Psoas muscle (tissue), 8 donors: ENCODE measurements at places on chromosomes 3 and 15.

GRCh38 chr3:59121346-59122144, 71.7 kb upstream of the CFAP20DC start:
- no peak for DNase-seq
- H3K27ac ChIP-seq, result no peak overlapping the region
- H3K27me3 ChIP-seq, result no peaks in the 10 kb centered on the region
- H3K36me3 ChIP-seq, result no peaks in the 10 kb centered on the region

DNA sequence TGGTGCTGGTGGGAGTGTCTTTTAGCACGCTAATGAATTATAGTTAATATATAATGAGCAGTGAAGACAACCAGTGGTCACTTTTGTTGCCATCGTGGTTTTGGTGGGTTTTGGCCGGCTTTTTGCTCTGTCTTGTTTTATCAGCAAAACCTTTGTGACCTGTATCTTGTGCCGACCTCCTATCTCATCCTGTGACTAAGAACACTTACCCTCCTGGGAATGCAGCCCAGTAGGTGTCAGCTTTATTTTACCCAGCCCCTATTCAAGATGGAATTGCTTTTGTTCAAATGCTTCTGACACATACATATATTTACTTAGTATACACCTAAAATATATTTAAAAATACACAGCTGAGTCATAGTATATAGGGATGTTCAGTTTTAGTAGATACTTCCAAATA, 770.3 kb downstream of the PDCD6IP start:
- no peaks in the 10 kb centered on the region for H3K36me3 ChIP-seq
- no peaks in the 10 kb centered on the region for H3K27me3 ChIP-seq

DNA sequence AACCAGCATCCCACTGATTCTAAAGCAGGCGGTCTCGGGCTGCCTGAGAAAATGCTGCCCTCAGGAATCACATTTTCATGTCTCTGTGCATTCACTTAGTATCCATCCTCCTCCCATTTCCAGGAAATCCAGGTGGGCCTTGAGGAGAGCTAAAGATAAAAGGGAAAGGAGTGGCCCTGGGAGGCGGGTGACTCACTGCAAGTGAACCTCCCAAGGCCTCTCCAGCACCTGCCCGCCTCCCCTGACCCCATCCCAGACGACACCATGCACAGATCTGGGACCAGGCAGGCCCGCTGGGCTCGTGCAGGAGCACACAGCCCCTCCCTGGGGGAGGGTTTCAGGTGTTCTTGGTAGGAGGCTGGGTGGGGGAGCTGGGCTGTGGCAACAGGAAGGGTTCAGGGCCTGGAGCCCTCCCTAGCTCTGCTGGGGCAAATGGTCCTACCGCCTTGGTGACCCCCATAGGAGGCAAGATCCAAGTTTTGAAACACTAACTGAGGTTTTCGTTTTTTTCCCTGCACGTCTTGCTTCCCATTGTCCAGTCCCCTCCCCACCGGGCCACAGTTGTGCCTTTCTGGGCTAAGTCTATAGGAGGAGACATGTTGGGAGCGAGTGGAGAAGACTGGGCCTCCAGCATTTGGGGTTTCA, 22.2 kb downstream of the MELTF start:
- H3K4me1 ChIP-seq, result no peaks in the 10 kb centered on the region
- no peaks in the 10 kb centered on the region for H3K27me3 ChIP-seq
- DNase-seq, result peak; percentile 35
- no peaks in the 10 kb centered on the region for H3K36me3 ChIP-seq

GRCh38 chr3:23153436-23153835, 49.7 kb upstream of the UBE2E2 start:
- H3K4me3 ChIP-seq, result no peak overlapping the region
- H3K27ac ChIP-seq, result no peak overlapping the region
- no peak for DNase-seq
- H3K4me1 ChIP-seq, result no peaks in the 10 kb centered on the region

GRCh38 chr3:12393894-12394293, 90.4 kb upstream of the TSEN2 start:
- H3K27ac ChIP-seq, result no peak overlapping the region
- H3K27me3 ChIP-seq, result peaks cover 2% of the 10 kb centered on the region
- H3K4me1 ChIP-seq, result peaks cover 4% of the 10 kb centered on the region
- H3K4me3 ChIP-seq, result no peak overlapping the region
- no peaks in the 10 kb centered on the region for H3K36me3 ChIP-seq

DNA sequence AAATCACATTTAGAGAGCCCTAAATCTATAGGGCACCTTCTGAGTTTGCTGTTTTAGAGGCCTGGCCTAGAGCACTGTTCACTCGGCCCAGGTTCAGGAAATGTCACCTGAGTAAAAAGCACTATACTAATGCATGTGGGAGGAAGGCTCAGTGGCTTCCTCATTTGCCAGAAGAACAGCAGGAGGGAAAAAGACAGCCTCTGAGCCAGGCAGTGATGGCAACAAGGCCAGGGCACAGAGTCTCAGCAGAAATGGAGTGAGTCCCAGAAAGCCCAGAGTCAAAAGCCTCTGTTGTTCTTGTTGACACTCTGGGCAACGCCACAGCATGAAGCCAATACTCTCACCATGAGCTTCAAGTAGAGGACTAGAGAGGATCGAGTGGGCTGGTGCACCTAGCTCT, 25.9 kb downstream of the LTF start:
- H3K27ac ChIP-seq, result no peak overlapping the region
- no peaks in the 10 kb centered on the region for H3K4me1 ChIP-seq
- H3K4me3 ChIP-seq, result no peak overlapping the region
- DNase-seq, result no peak

- DNase-seq, result no peak
- H3K27me3 ChIP-seq, result no peaks in the 10 kb centered on the region
- H3K27ac ChIP-seq, result no peak overlapping the region
- H3K4me1 ChIP-seq, result peaks cover 4% of the 10 kb centered on the region
Measured at GRCh38 chr15:64568765-64569164, 108.4 kb downstream of the ZNF609 start.

- no peaks in the 10 kb centered on the region for H3K4me1 ChIP-seq
- no peak for DNase-seq
- no peaks in the 10 kb centered on the region for H3K36me3 ChIP-seq
- H3K27me3 ChIP-seq, result no peaks in the 10 kb centered on the region
- no peak overlapping the region for H3K4me3 ChIP-seq
Measured at GRCh38 chr15:66144978-66145725, 108.4 kb downstream of the MEGF11 start.

DNA sequence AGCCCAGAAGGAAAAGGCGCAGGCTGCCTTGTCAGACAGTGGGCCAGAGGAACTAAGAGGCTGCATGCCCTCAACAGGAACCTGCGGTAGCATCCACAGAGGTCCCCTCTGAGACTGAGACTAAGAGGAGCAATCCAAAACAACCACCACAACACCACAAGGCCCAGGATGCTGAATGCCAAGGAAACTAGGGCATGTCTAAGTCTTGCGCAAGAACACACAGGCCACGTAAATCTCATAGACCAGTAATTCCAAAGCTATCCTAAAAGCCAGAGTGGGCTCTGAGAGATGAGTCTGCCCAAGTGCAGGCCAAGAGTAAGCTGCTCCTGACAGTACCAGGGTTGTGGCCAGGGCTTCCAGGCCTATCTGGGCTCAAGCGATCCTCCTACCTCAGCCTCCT, 12.9 kb downstream of the MON1A start:
- H3K4me1 ChIP-seq, result no peaks in the 10 kb centered on the region
- no peak overlapping the region for H3K27ac ChIP-seq
- DNase-seq, result no peak
- H3K4me3 ChIP-seq, result no peak overlapping the region

DNA sequence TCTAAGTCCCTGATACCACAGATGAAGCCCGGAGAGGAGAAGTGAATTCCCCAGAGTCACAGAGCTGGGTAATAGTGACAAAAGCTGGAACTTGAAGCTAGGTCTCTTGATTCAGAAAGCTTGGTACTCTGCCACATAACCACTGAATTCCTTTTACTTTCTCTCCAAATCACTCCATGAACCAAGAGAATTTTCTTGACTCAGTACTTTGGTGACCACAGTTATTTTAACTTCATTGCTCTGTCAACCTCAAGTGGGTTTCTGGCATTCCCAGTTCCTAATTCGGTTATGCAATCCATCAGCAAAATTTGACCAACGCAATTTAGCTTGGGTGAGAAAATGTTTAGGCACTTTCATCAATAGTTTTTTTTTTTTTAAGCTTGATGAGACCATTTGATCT, 61.0 kb upstream of the PPARG start:
- H3K27ac ChIP-seq, result no peak overlapping the region
- no peaks in the 10 kb centered on the region for H3K36me3 ChIP-seq
- no peaks in the 10 kb centered on the region for H3K4me1 ChIP-seq

DNA sequence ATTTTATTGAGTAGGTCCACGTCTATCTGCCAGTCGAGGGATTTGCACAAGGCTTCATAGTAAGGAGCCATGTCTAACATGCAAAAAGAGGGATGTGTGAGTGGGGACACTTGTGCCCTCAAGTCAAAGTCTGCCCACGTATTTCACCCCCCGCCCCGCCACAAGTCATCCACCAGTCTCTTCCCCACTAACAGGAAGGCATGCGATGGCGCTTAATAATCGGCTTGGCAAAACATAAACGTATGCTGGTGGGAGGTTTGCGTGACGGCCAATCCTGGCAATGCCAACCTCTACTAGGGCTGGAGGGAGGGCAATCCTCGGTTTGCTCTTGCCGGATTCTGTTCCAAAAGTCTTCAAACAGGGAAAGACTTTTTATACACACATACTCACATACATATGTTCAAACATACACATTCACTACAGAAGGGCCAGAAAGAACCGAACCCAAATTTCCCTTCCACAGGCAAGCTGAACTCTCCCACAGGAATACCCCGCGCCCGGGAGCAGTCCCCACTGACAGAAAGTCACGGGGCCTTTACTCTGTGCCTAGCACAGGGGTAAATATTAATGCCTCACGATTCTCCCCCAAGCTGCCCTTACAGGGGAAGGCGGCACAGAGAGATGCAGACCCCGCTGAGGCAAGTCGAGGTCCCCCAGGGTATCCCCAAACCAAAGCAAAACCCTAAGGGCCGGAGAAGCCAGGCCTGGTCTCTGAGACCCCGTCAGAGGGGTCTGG, 675 bp downstream of the PSMD6 start:
- H3K4me1 ChIP-seq, result peaks cover 22% of the 10 kb centered on the region
- DNase-seq, result peak; percentile 57
- peak overlapping the region; percentile 97 for H3K4me3 ChIP-seq
- H3K36me3 ChIP-seq, result peaks cover 46% of the 10 kb centered on the region
- H3K27me3 ChIP-seq, result no peaks in the 10 kb centered on the region

DNA sequence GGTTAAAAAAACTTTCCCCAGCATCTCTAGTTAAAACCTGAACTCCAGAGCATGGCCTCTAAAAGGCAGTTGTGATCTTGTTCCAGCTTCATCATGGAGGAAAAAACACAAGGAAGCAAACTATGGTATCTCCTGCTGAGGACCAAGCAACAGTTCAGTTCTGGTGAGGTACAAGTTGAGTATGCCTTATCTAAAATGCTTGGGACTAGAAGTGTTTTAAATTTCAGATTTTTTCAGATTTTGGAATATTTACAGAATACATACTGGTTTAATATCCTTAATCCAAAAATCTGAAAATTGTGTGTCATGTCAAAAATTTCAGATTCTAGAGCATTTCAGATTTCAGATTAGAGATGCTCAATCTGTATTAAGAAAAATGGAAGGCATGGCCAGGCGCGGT, 9.7 kb downstream of the DBR1 start:
- DNase-seq, result no peak
- H3K27me3 ChIP-seq, result no peaks in the 10 kb centered on the region
- no peak overlapping the region for H3K27ac ChIP-seq

GRCh38 chr15:64158363-64159134, 4.3 kb downstream of the PPIB start:
- H3K36me3 ChIP-seq, result peaks cover 83% of the 10 kb centered on the region
- H3K27ac ChIP-seq, result no peak overlapping the region
- no peaks in the 10 kb centered on the region for H3K27me3 ChIP-seq
- H3K4me3 ChIP-seq, result no peak overlapping the region
- no peak for DNase-seq

DNA sequence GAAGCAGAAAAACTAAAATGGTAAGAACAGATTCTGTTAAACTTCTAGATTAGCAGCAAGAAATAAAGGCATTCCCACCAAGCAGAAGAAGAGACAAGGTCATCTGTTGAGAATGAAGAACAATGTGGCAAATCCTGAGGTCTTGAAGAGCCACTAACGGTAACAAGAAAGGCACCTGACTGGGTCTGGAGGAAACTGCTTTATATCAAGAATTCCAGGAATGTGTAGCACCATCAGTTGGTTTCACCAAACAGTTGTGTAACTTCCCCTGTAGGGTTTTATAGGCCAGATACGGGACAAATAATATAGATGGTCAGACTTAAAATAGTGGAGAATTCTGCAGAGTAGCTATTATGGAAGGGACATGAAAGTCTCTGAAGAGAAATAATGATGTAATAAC, 57.3 kb downstream of the ACAP2 start:
- no peaks in the 10 kb centered on the region for H3K27me3 ChIP-seq
- no peak overlapping the region for H3K27ac ChIP-seq
- H3K4me1 ChIP-seq, result no peaks in the 10 kb centered on the region
- no peaks in the 10 kb centered on the region for H3K36me3 ChIP-seq

GRCh38 chr3:121443456-121443855, 102.3 kb downstream of the POLQ start:
- H3K36me3 ChIP-seq, result no peaks in the 10 kb centered on the region
- no peaks in the 10 kb centered on the region for H3K27me3 ChIP-seq
- no peak overlapping the region for H3K4me3 ChIP-seq
- no peak for DNase-seq
- H3K4me1 ChIP-seq, result no peaks in the 10 kb centered on the region
- H3K27ac ChIP-seq, result no peak overlapping the region

- no peak overlapping the region for H3K27ac ChIP-seq
- H3K36me3 ChIP-seq, result no peaks in the 10 kb centered on the region
- no peak for DNase-seq
Measured at GRCh38 chr15:94205366-94205765, 26.0 kb upstream of the MCTP2 start.

- H3K27me3 ChIP-seq, result peaks cover 3% of the 10 kb centered on the region
- no peaks in the 10 kb centered on the region for H3K36me3 ChIP-seq
- H3K4me1 ChIP-seq, result no peaks in the 10 kb centered on the region
- H3K4me3 ChIP-seq, result no peak overlapping the region
- H3K27ac ChIP-seq, result no peak overlapping the region
- DNase-seq, result no peak
Measured at GRCh38 chr15:30046430-30046829, 36.3 kb upstream of the GOLGA8J start.

- H3K4me1 ChIP-seq, result peaks cover 35% of the 10 kb centered on the region
- DNase-seq, result peak; percentile 97
- H3K36me3 ChIP-seq, result no peaks in the 10 kb centered on the region
Measured at GRCh38 chr3:196081834-196082618, at the start of gene TFRC. Gene TFRC, minus strand, starts transcription at chr3:196082090. Its CDS starts 4,991 bp downstream, at chr3:196077099.

GRCh38 chr15:78007964-78008886, 69.3 kb downstream of the TBC1D2B start:
- H3K4me3 ChIP-seq, result no peak overlapping the region
- H3K36me3 ChIP-seq, result no peaks in the 10 kb centered on the region
- H3K27me3 ChIP-seq, result no peaks in the 10 kb centered on the region
- H3K4me1 ChIP-seq, result peaks cover 54% of the 10 kb centered on the region
